ENCODE measurements at places on chromosomes 13 and 19.

GRCh38 chr13:40251343-40252032, 415.0 kb downstream of the FOXO1 start:
- DNase-seq = no peak

DNA sequence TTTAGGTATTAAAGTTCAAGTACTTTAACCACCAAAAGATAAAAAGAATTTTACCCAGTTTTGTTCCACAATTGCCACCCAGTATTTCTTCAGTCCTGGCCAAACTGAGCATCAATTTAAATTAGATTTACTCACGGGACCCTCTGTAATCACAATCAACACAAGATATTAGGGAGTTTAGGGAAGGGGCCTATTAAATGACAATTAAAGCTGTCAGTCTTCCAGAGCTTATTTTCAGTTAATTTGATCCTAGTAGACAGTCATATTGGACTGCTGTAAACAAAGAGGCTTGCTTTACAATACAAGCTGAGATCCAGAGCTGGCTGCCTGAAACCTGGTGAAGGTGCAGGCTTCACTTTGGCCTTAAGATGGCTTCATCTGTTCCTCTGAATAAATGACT, 321.2 kb upstream of the NBEA start:
- DNase-seq = no peak

- no peak for DNase-seq
Measured at GRCh38 chr19:5112681-5113575, 144.0 kb downstream of the KDM4B start.

GRCh38 chr13:46202188-46202795, 9.4 kb upstream of the LRRC63 start:
- DNase-seq = no peak

- no peak for DNase-seq
Measured at GRCh38 chr13:113292021-113292862, 4.8 kb upstream of the LAMP1 start.

DNA sequence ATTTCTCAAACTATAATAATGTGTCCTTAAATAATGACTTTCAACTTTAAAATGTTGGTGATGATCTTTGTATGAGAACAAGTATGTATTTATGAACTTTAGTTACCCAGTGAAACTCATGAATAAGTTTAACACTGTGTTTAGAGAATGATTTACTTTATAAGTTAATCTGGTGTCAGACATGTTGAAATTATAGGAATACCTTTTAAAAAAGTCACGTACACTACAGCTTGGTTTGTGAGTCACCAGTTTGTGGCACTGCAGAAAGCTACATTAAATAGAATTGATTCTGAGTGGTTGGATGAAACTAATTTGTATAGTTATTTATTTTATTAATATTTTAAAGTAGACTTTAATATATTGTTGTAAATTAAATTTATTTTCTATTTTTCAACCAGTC, 1366.2 kb upstream of the PCDH20 start:
- DNase-seq = no peak

GRCh38 chr13:24276861-24277260, 32.5 kb upstream of the C1QTNF9 start:
- no peak for DNase-seq

GRCh38 chr19:5717215-5717935, 2.6 kb downstream of the LONP1 start:
- no peak for DNase-seq

DNA sequence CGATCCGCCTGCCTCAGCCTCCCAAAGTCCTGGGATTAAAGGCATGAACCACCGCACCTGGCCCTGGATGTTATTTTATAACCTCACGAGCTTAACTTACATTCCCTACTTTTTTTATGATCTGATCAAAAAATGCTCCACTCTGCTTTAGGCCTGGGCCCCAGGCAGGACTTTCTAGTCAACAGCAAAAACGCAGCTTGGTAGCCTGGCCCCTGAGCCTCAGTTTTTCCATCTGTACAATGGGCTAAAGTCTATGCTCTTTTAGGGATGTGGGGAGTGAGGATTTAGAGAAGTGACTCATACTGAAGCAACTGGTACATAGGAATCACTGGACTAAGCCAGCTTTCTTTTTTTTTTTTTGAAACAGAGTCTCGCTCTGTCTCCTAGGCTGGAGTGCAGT, 11.9 kb upstream of the PIK3R2 start:
- no peak for DNase-seq

- DNase-seq = no peak
Measured at GRCh38 chr19:43672061-43672679, 2.2 kb upstream of the PLAUR start.

DNA sequence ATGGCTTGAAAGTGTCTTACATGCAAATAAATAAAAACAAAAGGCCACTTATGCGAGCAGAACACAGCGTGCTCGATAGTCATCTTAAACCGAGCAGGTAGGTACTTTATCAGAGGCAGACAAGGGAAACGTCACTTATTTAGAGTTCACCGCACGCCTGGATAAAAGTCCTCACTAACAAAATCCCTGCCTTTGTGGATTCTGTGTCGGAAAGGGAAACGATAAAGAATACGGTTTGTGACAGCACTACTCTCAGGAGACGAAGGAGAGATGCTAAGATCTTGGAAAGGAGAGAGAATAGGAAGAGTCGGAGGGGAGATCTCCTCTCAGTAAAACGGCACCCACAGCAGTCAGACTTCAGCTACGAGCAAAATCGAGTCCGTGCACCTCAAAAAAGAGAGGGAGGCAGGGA, 581 bp downstream of the RCBTB1 start:
- DNase-seq = no peak

GRCh38 chr19:18519962-18520847, 1.7 kb downstream of the ELL start:
- DNase-seq = no peak

DNA sequence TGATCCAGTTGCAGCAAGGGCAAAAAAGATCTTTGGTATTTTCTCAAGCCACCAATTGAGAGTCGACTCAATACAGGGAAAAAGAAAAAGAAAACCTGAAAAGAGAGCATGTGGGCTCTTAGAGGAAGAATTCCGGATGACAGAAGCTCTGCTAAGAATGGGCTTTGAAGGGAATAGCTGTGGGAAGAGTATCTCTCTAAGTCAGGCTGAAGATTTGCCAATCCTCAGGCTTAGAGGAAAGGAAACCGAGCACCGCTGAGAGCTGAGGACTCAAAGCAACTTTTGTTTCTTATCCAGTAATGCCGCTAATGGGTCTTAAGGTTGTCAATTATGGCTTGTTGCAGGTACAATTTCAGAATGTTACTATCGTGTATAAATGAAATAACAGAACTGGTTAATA, 166.4 kb downstream of the EFNB2 start:
- no peak for DNase-seq

GRCh38 chr13:36323951-36324566, 22.1 kb downstream of the SPART start:
- DNase-seq = no peak

- no peak for DNase-seq
Measured at GRCh38 chr13:99206873-99207272, 6.2 kb downstream of the UBAC2 start.

DNA sequence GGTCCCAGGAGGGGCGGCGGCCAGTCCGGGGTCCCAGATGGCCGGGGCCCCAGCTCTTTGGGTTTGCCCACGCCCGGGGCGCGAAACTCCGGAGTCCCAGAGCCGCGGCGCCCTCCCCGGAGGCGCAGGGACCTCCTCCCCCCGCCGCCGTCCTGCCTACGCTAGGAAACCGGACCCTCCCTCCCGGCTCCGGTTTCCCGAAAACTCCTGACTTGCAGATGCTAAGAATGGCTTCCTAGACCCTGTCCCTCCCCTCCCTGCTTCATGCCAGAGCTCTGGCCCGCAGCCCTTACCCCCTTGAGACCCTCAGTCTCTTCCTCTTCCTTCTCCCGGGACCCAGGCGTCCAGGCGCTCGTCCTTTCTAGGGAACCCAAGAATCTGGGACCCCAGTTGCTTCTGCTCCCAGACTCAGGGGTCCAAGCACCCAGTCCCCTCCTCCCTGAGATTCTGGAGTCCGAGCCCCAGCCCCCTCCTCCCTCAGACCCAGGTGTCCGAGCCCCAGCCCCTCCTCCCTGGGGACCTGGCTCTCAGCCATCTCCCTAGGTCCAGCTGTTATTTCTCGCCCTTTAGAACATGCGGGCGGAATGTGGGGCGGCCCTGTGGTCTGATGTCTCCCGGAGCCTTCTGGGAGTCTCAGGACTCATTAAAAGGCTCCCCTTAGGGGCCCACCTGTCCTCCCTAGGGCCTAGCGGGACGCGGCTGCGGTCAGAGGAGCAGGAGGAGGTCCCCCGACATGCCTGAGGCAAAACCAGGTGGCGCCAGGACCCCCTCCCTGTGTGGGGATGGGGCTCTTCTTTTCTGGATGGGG, at the start of gene MYBPC2:
MYBPC2 (plus strand) TSS at position 672 of the 808 bp plus-strand sequence; CDS start at position 734, 62 bp downstream.
- DNase-seq = peak; percentile 26

Measured in right renal pelvis (tissue), 4 donors.